SK-N-SH (cell line): ENCODE measurements at places on chromosomes 1 and 21. TPM values are rescaled to one million over a fixed set of nuclear protein-coding genes. Genes with fewer than 3 reads are reported as not detected.

GRCh38 chr1:237857455-237857854, 33.3 kb downstream of the ZP4 start:
- DNase-seq = no peak

- no peak for DNase-seq
These were observed 144.5 kb upstream of the DNAH14 start for GRCh38 chr1:224785040-224785328.

THEM5 gene
- not detected in 2 replicates for polyA plus RNA-seq

DNA sequence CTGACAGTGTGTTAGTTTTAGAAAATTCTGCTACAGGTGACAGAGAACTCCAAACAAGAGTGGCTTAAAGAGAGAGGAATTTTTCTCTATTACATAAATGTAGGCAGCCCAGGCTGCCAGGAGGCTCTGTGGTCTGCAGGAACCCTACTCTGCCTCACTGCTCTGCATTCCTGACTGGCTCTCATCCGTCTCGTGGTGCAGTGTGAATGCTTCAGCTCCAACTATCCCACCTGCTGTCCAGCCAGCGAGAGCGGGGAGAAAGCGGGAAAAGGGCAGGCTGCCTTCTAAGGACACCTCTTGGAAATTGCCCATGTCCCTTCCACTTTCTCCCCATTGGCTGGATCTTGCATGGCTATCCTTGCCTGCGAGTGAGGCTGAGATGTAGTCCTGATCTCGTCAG, 131.3 kb downstream of the PEX14 start:
- no peak for DNase-seq

GRCh38 chr1:193806079-193807048, 620.0 kb upstream of the B3GALT2 start:
- no peak for DNase-seq
